ENCODE measurements at places on chromosomes 7 and 10.

- DNase-seq, result no peak
Measured at GRCh38 chr10:117536072-117536865, 6.3 kb upstream of the EMX2 start.

- DNase-seq, result no peak
Measured at GRCh38 chr7:157863176-157863575, 526.4 kb downstream of the DNAJB6 start.

- DNase-seq, result no peak
Measured at GRCh38 chr10:5827841-5828240, 14.6 kb upstream of the GDI2 start.

- no peak for DNase-seq
Measured at GRCh38 chr10:33134011-33134751, 176.2 kb upstream of the ITGB1 start.

DNA sequence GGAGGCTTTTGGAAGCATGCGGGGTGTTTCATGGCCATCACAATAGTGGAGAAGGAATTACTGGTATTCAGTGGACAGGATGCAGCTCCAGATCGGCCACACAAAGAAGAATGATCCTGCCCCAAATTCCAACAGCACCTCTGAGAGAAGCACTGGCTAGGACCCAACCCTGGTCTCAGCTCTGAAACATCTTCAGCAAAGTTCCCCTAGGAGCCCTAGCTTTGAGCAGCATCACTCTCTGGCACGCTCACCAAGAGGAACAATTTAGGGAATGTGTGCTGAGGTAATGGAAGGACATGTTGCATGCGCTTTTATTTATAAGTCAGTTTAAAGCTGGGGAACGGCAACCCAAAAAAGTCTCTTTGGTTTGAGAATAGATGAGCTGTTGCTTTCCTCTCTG lies 5.5 kb upstream of the OPN1SW start:
- no peak for DNase-seq

DNA sequence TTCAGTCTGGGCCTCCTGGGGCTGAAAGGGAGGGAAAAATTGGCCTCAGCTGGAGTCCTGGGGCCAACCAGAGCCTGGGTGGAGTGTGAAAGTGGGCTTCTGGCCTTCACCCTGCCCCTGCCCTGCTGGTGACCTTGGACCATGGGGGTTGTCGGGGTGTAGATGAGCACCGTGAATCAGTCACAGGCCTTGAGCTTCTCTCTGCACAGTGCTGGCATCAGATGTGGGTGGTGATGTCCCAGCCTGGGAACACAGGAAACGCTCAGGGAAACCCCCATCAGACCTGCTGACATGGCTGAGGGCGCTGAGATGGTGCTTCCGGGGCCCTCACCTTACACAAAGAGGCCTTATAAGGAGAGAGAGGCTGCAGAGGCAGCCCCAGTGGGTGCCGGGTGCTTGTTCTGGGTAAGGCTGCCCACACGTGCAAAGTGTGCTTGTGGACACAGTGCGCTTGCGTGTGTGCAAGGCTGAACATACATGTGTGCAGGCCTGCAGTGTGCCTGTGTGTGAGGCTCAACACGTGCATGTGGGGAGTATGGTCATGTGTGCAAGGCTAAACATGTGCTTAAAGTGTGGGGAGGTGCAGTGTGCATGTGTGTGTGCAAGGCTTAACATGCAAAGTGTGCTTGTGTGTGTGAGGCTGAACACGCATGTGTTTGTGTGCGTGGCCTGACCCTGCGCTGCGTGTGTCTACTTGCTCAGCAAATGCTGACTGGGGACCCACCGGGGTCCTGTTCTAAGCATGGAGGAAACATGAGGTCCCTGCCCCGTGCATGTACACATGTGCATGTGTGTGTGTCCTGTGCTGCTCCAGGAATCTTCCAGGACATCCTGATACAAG lies 6.5 kb downstream of the ARPC1B start:
- no peak for DNase-seq

GRCh38 chr10:60003651-60004523 lies 97.5 kb upstream of the CCDC6 start:
- no peak for DNase-seq

DNA sequence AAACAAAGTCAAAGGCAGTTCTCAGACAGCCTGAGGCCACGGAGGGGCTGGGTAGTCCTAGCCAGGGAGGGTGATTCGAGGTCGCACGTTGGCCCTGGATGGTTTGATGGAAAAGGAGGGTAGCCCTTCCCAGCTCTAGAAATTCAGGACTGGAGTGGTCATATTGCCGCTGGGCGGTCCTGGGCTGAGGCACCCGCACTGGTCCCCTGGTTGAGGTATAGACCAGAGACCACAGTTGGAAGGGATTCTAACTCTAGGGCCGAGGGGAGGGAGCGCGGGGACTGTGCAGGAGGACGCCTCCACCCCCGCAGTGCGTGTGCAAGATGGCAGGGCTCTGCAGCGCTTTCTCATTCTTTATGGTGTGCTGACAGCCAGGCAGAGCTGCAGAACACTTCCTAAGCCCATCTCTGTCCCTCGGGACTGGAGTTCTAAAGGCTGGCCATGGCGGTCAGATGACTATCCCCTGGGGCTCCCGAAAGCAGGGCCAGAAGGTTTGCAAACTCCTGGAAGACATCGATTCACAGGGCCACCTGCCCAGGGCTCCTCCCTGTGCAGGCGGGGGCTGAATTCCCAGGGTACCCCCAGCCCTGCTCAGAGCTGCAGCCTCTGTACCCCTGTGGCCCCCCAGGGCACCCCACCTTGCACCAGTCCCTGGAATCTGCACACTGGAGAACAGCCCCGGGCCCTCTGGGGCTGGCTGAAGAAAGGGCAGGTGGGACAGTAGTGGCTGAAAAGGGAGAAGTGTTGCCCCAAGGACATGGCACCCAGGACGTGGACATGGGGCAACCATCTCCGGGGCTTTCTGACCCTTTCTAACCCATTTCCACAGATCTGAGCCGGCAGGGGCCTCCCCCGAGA lies 51.0 kb upstream of the ELN start:
- DNase-seq, result no peak

- no peak for DNase-seq
Measured at GRCh38 chr7:92075455-92076158, 58.7 kb downstream of the CYP51A1 start.

DNA sequence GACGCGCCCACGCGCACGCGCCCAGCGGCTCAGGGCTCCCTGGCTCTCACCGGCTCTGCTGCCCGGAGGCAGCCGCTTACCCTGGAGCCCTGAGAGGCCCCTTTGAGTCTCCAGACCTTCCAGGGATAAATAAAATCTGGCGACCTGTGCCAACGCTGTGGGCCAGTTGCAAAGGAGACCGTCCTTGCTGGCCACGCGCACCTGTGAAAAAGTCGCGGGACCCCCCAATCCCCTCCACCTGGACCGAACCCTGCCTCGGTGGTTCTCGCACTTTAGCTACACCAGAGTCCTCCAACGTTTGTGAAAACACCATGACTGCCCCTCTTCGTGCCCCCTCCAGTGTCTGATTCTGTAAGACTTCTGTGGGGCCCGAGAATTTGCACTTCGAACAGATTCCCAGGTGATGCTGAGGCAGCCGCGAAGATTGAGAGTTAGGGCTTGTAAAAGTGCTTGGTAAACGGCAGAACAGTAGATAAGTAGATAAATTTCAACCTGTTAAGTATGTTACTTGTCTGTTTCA lies 102.4 kb upstream of the SVIL start:
- DNase-seq, result no peak

DNA sequence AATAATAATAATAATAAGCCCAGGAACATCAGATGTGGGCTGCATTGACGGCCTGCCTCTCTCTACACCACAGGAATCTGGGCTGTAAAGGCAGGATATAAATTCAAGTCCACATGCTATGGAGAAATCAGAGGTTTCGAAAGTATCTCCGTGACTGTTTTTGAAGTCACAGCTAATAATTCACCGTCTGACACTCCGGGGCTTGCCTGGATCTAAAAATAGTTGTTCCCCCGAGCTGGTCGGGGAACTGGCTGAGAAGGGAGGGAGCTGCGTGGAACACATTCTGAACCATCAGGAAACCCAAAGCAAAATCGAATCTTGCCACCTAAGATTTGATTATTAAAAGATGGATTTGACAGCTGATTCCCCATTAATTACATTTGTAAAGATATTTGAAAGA lies 35.4 kb downstream of the KLF6 start:
- DNase-seq, result peak; percentile 22

GRCh38 chr7:100763556-100764140 lies 30.3 kb downstream of the ZAN start:
- DNase-seq, result no peak

GRCh38 chr7:7122701-7123281 lies 59.6 kb upstream of the C1GALT1 start:
- DNase-seq, result no peak

- DNase-seq, result peak; percentile 91
Measured at GRCh38 chr10:68327889-68328786, 3.7 kb upstream of the HNRNPH3 start.

- no peak for DNase-seq
Measured at GRCh38 chr10:45150997-45151396, 150.3 kb downstream of the ZNF22 start.

- DNase-seq, result no peak
Measured at GRCh38 chr7:81330108-81330507, 411.3 kb upstream of the SEMA3C start.

DNA sequence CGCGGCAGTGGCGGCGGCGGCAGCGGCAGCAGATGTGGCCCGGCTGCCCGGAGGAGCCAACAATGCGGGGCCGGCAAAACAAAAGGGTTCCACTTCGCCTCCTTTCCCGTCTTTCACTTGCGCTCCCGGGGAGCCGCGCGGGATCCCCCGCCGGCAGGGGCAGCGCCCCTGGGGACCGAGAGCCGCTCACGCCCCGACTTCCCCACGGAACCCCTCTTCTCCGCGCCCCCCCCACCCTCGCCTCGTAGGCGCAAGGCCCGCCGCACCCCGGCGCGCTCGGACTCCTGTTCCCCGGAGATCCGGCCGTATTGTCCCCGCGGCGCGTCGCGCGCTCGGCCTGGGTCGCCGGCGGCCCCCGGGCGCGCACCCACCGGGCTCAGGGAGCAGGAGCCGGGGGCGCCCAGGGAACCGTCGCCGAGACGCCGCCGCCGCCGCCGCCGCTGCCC lies 854 bp downstream of the CTBP2 start:
- DNase-seq, result no peak

GRCh38 chr7:118185163-118185860 lies 1.3 kb downstream of the LSM8 start:
- no peak for DNase-seq

DNA sequence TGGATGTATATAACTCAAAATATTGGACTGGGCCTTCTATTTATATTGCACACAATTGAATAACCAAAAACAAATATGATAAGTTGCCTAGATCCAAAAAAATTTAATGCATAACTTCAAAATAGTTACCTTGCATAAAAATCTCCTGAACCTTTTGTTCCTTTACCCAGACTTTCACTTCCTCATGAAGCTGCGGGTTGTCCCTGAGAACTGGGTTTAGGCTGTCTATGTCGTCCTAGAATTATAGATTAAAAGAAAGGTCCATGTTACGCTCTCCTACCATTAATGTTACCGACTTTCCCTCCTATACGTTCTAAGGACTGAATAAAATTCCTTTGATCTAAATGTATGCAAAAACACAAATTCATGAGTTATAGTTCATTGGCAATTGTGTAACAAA lies 86.6 kb downstream of the NRBF2 start:
- DNase-seq, result no peak

GRCh38 chr10:43204943-43205671 lies 61.8 kb downstream of the RASGEF1A start:
- DNase-seq, result peak; percentile 64

All from AML-193 (cell line).